ENCODE measurements at places on chromosomes 1 and 21.
A peak's percentile ranks its signal among the peaks of the same experiment; 100 is the strongest.

GRCh38 chr1:26003756-26004155 is 5.9 kb upstream of the PAFAH2 start:
- no peak for DNase-seq

DNA sequence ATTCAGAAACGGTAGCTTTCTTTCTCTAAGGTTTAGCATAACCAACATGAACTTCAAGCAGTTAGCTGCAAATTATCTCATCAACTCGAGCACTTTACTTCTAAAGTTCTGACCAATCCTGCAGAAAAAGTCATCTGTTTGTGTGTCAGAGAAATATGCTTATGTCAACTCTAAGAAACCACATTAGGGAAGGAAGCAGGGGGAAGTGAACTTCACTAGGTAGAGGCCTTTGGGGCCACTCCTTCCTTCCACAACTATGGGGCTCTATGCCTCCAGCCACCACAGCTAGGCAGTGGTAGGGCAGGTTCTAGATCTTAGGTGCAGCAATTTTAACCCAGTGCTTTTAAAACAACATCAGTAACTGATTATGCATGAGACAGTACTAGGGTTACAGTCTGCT is 375.9 kb downstream of the DSCAM start:
- no peak for DNase-seq

DNA sequence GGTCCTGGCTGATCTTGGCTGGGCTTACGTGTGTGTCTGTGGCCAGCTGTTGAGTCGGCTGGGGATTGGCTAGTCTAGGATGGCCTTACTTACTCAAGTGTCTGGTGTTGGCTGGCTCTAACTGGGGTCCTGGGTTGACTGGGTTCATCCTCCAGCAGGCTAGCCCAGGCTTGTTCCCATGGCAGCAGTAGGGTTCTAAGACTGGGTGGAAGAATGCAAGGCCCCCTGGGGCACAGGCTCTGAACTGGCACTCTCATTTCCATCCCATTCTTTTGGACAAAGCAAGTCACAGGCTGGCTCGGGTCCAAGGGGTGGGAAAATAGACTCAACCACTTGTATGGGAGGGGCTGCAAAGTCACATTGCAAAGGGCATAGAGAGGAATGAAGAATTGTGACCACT is 7.9 kb upstream of the OPRD1 start:
- DNase-seq = no peak

DNA sequence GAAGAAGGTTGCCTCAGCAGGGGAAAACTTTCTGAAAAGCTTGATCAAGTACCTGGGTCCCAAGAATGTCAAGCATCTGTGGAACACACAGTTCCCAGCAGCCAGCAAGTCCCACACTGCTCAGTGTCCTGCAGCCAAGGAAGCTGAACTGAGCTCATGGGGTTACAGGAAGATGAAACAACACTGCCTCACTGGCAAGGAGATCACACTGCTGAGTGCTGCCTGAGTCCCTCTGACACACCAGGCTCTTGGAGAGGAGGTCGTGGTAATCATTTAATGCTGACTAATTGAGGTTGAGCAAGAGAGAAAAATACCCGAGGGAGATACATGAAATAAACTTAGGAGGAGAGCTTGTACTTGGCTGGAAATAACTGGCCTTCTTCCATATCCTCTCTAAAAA is 75.2 kb downstream of the MPZL1 start:
- DNase-seq = no peak

GRCh38 chr1:232385221-232385620 is 244.7 kb downstream of the SIPA1L2 start:
- DNase-seq = no peak

DNA sequence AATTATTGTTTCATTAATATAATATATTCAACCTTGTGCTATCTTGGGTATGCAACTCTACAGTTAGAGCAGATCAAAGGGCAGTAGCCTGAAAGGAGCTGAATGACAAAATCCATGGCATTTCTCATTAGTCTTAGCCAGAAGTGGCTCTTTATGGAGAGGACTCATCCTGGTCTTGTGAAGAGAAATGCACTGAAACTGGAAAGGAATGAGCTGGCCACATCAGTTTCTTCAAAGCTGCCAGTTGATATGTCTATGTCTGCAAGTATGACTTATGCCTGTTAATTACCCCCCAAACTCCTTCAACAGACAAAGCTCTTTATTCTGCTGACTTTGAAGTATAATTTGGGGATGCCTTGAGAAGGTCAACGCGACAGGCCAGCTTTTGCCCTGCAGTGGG is 119.0 kb upstream of the UBE2U start:
- no peak for DNase-seq

GRCh38 chr1:218025454-218025853 is 259.6 kb upstream of the RRP15 start:
- DNase-seq = no peak

GRCh38 chr1:85202092-85202863 is 1.5 kb upstream of the SYDE2 start:
- DNase-seq = no peak

DNA sequence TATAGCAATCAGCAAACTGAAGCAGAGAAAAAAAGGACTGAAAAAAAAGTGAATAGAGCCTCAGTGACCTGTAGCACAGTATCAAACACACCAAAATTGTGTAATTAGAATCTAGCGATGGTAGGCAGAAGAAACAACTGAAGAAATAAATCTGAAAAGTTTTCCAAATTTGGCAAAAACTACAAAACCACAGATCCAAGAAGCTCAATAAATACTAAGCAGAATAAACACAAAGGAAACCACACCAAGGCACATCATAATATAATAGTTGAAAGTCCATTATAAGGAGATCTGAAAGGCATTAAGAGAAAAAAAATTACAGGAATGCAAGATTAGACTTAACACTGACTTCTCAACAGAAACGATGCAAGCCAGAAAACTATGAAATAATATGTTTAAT is 7.1 kb upstream of the IL12RB2 start:
- DNase-seq = no peak

- no peak for DNase-seq
These were observed 15.3 kb downstream of the ZBTB7B start for GRCh38 chr1:155017946-155018316.

GRCh38 chr1:154623358-154623757 is 15.4 kb upstream of the ADAR start:
- DNase-seq = no peak

GRCh38 chr1:62643283-62643682 is 44.9 kb downstream of the DOCK7 start:
- no peak for DNase-seq

DNA sequence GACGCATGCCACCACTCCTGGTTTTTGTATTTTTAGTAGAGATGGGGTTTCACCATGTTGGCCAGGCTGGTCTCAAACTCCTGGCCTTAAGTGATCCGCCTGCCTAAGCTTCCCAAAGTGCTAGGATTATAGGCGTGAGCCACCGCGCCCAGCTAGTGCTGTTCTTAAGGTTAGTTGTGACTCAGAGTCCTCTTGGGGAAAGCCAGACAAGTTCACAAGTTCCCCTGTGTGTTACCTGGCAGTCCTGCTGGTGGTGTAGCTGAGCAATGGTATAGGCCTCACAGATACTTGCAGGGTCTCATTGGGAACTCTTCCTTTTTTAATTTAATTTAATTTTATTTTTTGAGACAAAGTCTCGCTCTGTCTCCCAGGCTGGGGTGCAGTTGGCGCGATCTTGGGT is 10.6 kb downstream of the CFAP126 start:
- DNase-seq = no peak

GRCh38 chr1:208303743-208304712 is 59.8 kb upstream of the PLXNA2 start:
- no peak for DNase-seq

- DNase-seq = no peak
These were observed 59.7 kb downstream of the LMO4 start for GRCh38 chr1:87388411-87388810.

DNA sequence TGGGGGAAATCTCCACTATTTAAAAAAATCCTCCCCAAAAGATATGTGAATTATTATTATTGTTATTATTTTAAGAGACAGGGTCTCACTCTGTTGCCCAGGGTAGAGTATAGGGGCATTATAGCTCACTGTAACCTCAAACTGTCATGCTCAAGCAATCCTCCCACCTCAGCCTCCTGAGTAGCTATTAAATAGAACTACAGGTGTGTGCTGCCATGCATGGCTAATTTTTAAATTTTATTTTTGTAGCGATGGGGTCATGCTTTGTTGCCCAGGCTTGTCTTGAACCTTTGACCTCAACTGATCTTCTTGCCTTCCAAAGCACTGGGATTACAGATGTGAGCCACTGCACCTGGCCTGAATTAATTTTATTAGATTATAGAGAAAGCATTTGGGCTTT is 116.8 kb downstream of the RABGAP1L start:
- no peak for DNase-seq

GRCh38 chr21:31673321-31673912 is 13.9 kb downstream of the SOD1 start:
- no peak for DNase-seq

GRCh38 chr1:38138498-38139233 is 92.1 kb upstream of the POU3F1 start:
- DNase-seq = no peak

DNA sequence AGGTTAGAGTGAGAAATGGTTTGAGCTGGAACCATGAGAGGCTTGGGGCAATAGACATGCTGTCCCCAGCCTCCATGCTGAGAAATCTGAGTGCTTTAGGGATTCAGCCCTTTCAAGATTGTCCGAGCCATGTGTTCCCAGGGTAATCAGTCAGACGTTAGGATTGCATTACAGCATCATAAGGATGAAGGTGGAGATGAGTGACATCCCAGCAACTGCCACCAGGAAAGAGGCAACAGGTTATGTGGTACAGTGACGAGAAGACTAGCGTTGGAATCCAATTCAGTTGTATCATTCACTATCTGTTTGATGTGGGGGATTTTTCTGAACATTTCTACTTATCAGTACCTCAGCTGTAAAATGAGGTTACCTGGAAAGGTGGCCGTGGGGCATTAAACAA is 1.7 kb downstream of the CAMK1G start:
- DNase-seq = no peak

- no peak for DNase-seq
These were observed at the start of gene S100A2 for GRCh38 chr1:153565529-153566374. S100A2 (minus strand) TSS chr1:153565844; CDS start chr1:153563877, 1,967 bp downstream.

DNA sequence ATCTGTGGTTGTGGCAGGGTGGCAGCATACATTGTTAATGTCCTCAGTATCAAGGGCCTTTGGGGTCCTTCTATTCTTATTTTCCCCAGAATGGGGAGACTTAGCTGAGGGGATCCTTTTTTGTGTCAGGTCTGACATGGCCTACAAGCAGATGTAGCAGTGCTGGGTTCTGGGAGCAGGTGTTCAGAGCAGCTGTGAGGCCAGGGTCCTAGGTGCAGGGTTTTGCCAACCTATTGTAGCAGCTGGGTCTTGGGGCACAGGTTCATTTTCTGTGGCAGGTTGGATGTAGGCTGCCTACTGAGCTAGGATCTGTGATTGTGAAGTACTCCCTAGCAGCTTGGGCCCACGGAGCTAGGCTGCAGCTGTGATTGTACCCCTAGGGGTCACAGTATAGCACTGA is 60.1 kb downstream of the DIPK1A start:
- no peak for DNase-seq

DNA sequence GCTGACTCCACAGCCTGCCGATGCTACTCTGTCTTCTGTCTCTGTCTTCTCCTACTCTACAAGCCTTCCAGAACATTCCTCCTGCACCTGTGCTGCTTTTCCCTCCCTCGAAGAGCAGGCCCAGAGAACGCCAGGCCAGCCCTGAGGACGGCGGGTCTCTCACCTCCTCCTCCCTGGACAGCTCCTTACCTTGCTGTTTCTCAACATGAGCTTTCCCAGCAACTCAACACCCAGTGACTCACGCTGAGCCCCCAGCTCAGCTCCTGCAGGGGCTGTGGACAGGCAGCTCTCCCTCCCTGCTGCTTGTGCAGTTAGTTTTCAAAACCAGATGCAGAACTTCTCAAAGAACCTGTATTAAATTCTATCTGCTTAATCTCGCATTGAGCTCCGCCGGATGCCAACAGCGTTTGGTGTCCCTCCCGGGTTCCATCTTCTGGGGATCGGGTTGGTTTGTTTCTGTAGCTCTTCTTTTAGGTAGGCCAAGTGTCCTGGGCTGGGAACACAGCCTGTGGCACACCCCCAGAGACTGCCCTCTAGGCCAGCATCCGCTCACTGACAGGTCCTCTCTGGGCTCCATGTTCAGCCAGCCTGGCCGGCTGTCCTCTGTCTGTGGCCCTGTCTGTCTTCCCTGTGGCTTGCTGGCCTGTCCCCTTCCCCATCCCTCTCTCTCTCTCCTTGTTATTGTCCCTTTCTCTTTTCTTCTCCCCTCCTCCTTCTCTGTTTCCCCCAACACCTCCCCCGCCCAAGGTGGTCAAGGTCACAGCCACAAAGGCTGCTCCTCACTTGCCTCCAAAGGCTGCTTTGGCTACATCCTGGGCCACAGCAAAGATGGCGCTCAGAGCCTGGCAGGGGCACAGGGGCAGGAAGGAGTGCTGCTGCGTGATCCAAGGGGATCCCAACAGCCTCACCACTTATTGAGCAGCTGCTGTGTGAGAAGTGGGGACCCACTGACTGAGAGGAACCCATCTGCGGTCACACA is 391.0 kb downstream of the MATN1 start:
- DNase-seq = no peak

- DNase-seq = no peak
These were observed 121.9 kb upstream of the BMP8A start for GRCh38 chr1:39369565-39369964.

- DNase-seq = no peak
These were observed 7.7 kb downstream of the ARHGEF19 start for GRCh38 chr1:16204634-16205333.

- DNase-seq = peak; percentile 25
These were observed 660 bp downstream of the GCLM start for GRCh38 chr1:93908394-93909145.

DNA sequence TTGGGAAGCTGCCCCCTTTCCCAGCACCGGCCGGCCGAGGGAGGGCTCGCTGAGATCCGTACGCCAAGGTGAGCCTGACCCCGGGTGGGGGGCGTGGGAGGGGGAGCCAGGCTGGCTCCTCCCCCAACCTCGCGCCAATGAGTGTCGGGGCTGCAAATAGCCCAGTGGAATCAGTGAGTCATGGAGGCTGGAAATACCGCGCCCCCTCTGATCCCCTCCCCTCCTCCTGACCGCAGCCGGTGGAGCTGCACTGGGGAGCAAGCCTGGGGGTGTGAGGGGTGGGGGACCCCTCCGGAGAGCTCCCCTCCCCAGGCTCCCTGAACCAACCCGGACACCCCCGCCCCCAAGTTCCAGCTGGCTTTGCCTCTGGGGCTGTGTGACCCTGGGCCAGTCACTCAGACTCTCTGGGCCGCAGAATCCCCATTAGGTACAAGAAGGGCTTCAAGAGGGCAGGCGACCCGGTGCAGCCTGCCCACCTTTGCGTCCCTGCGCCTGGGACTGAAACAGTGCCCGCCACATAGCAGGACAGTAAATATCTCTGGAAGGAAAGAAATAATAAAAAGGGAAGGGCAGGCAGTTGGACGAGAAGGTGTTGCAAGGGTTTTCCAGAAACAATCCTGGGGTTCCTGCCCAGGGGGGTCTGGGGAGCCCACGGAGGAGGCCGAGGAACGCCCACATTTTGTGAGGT is 4.5 kb downstream of the HSPB7 start:
- peak; percentile 43 for DNase-seq

GRCh38 chr1:72111662-72112061 is 170.7 kb downstream of the NEGR1 start:
- DNase-seq = no peak

GRCh38 chr21:42202321-42202720 is 16.6 kb upstream of the ABCG1 start:
- DNase-seq = no peak
